T-helper 1 cell (primary cell): ENCODE measurements at places on chromosomes 6 and 20.
A peak's percentile ranks its signal among the peaks of the same experiment; 100 is the strongest.

- no peak for DNase-seq
These were observed 138.9 kb upstream of the TMEM170B start for GRCh38 chr6:11398451-11399326.

- DNase-seq, result no peak
These were observed 63.8 kb downstream of the SLC22A2 start for GRCh38 chr6:160194808-160195207.

DNA sequence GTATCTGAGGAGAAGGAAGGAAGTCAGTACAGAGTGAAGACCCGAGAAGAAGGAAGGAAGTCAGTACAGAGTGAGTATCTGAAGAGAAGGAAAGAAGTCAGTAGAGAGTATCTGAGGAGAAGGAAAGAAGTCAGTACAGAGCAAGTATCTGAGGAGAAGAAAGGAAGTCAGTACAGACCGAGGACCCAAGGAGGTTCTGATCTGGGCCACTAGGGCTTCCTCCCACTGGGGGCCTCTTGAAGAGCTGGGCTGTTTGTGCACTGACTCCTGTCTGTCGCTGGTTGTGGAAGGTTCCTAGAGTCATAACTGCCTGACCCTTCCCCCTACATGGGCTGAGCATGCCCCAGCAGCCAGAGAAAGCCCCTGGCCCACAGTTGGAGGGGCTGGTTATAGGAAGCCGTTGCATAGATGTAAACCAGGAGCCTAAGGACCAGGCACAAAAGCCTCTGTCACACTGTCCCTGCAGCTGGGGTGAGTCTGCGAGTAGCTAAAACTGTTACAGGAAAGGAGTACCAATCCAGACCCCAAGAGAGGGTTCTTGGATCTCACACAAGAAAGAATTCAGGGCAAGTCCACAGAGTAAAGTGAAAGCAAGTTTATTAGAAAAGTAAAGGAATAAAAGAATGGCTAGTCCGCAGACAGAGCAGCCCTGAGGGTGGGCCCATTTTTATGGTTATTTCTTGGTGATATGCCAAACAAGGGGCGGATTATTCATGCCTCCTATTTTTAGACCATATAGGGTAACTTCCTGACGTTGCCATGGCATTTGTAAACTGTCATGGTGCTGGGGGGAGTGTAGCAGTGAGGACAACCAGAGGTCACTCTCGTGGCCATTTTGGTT is 395.9 kb downstream of the PREX1 start:
- DNase-seq, result no peak

DNA sequence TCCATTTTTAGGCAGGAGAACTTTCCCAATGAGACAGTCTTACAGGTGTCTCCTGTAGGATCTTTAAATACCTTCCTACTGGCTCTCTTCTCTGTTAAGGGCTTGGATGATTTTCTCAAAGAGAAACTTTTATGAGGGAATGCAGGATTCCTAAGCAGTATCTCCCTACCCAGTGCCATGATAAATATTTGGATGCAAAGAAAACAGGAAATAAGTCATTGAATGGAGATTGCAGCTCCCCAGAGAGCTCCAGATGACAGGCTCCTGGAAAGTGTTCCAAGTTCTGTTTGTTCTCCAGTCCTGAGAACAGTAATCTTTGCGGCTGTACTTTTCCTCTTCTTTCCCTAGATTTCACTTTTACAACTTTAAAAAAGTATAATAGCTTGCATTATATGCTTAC is 2.4 kb upstream of the SCGN start:
- no peak for DNase-seq

DNA sequence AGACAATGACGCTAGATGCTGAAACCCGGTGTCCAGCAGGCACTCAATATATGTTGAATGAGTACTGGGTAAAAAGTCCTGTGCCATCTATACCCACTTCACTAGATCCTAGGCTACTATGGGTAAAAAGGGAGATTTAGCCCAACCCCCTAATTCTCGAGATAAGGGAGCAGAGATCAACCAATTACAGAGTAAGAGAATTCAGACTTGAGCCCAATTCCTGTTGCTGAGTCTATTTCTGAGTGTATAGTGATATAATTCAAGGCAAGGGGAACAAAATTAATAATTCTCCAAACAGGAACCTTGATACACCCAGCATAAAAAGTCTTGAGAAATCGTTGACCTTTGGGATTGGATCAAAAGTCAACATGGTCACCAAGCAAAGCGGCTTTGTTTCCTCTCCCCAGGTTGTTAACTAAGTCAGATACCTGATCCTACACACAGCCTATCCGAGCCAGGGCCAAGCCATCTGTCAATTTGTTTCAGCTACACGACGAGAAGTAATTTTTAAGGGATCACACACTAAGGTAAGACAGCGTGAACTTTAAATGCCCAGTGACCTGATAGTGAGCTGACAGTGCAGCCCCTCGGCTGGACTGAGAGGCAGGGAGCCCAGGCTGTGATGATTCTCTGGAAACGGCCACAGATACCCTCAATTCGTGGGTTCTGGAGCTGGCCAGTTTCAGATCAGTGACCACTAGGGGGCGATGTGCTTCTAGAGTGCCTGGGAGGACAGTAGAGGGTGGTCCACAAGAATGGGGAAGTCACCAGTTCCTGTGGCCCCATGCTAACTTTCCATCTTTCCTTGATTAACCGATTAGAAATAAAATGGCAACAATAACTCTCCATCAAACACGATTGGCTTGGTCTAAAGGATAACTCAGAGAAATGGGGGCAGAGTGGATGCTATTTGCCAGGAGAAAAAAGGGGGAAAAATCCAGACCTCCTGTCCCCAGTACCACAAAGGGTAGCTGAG is 46.2 kb downstream of the SLC22A23 start:
- DNase-seq, result peak; percentile 48

DNA sequence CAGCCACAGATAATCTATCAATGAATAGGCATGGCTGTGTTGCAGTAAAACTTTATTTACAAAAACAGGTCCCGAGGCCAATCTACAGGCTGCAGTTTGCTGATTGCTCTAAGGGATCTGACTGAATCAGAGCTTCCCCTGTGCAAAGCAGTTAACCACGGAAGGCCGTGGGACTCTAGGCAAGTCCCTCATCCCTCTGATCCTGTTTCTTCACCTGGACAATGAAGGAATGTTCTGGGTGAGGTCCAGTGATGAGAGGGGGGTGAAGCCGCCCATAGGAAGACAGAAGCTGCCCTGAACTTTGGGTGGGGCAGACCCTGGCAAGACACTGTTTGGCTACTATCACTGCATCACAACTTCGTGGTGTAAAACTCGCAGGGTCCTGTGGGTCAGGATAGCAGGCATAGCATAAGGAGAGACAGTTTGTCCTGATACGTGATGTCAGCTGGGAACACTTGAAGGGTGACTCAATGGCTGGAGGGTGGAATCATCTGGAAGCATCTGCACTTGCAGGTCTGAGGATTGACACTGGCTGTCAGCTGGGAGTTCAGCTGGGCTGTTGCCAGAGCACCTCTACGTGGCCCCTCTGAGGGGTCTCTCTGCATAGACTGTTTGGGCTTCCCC is 33.3 kb upstream of the TGM2 start:
- no peak for DNase-seq

GRCh38 chr6:157861184-157861583 is 38.1 kb downstream of the SNX9 start:
- DNase-seq, result no peak

- DNase-seq, result no peak
These were observed 37.1 kb upstream of the PMEPA1 start for GRCh38 chr20:57746832-57747404.

- DNase-seq, result no peak
These were observed 34.1 kb downstream of the TRMT11 start for GRCh38 chr6:126020305-126021050.

- no peak for DNase-seq
These were observed 162.4 kb upstream of the BTBD3 start for GRCh38 chr20:11755071-11755841.

DNA sequence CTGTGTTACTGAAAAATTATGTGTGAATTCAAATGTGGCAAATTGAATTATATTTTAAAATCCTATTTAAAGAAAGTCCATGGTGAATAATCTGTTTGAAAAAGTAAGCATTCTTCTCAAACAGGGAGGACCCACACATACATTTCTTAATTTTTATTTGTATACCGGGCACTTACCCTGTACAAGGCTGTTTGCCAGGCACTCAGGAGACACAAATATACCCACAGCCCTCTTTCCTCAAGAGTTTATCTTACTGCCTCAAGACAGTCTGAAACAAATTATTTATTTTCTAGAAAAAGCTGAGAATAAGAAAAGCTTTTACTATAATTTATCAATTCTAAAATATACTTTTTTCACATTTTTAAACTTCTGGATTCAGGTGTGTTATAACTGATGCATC is 114.4 kb downstream of the TASP1 start:
- no peak for DNase-seq

DNA sequence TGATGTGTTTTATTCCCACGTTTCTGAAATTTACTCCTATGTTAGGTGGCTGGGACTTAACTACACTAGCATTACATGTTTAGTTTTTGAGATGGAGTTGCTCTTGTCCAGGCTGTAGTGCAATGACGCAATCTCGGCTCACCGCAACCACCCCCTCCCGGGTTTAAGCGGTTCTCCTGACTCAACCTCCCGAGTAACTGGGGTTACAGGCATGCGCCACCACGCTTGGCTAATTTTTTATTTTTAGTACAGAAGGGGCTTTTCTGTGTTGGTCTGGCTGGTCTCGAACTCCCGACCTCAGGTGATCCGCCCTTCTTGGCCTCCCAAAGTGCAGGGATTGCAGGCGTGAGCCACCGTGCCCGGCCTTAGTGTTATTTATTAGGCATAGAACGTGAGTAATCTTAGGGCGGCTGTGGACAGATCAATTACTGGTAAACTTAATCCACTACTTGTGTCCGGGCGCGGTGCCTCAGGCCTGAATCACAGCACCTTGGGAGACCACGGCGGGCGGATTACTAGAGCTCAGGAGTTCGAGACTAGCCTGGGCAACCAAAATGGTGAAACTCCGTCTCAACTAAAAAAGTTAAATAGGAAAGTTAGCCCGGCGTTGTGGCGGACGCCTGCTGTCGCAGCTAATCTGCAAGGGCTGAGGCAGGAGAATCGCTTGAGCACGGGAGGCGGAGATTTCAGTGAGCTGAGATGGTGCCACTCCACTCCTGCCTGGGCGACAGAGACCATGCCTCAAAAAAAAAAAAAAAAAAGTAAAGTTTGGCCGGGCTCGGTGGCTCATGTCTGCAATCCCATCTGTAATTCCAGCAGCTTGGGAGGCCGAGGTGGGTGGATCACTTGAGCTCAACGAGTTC is 123.7 kb upstream of the BTN3A2 start:
- DNase-seq, result peak; percentile 27

DNA sequence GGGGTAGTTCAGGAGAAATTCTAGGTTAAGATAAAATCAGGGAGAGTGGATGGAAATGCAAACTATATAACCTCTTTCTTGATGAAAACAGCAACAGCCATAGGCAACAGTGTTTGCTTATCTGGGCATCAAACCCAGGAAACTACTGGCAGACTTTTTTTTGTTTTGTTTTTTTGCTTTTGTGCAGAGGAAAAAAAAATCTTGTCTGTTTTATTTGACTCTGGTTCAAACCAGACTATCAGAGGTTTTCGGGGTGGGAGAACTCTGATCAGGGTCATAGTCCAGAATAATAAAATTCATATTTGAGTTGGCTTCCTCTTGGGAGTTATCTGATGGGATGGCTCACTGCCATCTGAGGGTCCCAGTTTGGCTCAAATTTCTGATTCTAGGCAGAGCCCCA is 88.8 kb upstream of the ZNFX1 start:
- DNase-seq, result no peak

- DNase-seq, result peak; percentile 42
These were observed 75.9 kb downstream of the RTN4IP1 start for GRCh38 chr6:106553440-106553839.

DNA sequence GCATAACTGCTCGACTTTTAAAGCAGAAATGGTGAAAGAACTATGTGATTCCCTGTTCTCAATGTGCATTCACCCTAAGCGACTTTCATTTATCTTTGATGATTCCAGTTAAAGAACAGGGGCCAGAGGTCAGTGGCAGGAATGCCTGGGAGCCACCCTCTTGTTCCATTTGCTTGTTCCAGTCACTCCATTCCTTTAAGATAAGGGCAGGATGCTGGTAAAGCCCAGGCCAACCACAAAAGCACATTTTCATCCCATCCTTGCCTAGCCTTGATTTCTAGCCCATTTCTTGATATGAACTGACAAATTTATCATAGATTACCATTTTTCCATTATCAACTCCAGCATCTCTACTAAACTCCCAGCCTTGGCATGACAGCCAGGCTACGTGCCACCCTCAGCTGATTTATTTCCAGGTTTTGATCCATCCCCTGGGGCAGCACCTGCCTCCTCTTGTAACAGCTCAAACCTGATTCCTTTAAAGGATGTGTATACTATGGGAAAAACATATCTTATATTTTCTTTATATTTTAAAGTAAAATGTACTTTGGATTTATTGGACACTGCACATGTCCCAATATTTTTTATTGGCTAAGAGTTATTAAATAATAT is 19.2 kb downstream of the HMGN3 start:
- no peak for DNase-seq

- DNase-seq, result no peak
These were observed 92.1 kb downstream of the PHACTR3 start for GRCh38 chr20:59696476-59696875.

DNA sequence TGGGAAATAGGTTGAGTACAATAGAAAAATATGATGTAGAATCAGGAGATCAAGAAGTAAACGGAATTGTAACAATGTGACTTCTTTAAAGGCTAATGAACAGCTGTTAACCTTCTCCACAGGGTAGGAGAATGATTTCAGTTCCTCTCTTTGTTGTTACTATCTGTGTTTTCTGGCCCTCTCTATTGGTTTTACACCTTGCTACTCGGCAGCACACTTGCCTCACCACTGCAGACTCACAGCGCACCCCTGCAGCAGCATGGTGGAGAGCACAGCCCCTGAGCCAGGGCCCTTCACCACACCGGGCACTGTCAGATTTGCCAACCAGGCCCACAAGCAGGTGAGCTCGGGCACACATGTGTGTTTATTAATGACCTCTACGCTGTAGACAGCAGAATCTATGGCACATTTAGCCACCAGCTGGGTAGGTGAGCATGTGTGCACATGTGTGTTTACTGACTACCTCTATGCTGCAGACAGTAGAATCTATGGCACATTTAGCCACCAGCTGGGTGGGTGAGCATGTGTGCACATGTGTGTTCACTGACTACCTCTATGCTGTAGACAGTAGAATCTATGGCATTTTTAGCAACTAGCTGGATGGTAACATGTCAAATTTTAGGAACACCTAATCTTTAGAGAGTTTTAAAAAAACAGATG is 16.8 kb downstream of the SFT2D1 start:
- DNase-seq, result no peak

DNA sequence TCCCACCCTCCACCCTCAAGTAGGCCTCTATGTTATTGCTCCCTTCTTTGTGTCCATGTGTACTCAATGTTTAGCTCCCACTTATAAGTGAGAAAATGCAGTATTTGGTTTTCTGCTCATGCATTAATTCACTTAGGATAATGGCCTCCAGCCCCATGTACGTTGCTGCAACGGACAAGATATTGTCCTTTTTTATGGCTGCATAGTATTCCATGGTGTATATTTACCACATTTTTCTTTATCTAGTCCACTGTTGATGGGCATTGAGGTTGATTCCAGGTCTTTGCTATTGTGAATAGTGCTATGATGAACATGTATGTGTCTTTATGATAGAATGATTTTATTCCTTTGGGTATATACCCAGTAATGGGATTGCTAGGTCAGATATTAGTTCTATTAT is 64.1 kb upstream of the NNAT start:
- no peak for DNase-seq
